ENCODE measurements at places on chromosomes 7 and 10.

DNA sequence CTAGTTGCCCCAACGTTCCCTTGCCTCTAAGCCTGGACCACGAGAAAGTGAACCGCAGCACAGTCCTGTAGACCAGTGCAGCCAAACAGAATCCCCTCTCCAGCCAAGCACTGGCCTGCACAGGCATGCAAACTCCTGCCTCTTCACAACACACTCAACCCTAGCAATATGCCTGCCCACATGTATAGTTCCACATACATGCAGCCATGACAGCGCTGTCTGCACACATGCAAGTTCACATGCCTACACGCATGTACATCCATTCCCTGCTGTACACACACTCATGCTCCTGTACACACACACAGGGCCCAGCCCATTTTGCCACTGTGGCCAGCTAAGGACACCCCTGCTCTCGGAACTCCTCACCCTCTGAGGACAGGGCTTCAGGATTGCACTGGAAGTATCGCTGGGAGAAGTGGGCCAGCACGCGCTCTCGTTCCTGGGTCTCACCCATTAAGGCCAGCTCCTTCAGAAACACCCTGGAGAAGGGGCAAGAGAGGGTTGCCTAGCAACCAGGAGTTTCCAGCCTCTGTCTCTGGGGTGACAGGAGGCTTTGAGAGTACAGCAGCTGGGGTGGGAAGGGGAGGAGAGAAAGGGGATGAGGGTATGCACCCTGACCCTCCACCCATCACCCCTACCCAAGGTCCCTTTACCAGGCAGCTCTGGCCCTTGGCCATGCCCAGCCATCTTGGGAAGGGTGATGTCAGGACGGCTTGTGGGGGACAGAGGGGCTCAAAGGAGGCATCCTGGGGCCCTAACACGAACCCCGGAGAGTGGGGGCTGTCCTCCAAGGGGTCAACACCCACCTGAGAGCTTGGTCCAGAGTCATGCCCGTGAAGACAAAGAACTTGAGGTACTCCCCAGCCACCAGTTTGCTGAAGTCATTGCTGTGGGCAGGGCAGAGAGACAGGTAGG, 7.0 kb downstream of the PSD start:
- DNase-seq, result no peak

- DNase-seq, result no peak
Measured at GRCh38 chr7:90538405-90538804, 57.7 kb upstream of the CDK14 start.

DNA sequence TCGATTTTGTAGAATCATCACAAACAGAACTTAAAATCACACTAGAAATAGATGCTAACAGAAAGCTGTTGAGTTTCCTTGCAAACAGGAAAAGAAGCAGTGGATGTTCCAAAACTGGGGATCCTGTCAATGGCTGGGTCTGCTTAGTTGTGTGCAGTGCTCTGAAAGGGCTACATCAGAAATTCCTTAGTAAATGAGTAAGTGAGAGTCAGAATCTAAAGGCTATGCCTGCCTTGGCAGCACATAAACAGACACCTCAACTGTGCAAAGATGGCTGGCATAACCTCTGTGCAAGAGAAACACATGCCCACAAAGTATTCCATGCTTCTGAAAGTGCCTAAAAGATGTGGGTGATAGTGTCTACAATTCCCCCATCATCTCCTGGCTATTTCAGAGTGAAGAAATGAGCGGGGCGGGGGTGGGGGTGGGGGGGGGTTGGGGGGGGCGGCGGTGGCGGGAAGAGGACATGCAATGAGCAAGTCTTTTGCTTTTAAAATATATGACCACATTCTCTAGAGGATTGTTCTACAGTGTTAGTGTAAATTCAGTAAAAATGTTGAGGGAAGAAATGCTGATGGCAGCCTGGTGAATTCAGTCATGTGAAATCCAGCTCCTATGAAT, 138.1 kb upstream of the LAMB4 start:
- no peak for DNase-seq

DNA sequence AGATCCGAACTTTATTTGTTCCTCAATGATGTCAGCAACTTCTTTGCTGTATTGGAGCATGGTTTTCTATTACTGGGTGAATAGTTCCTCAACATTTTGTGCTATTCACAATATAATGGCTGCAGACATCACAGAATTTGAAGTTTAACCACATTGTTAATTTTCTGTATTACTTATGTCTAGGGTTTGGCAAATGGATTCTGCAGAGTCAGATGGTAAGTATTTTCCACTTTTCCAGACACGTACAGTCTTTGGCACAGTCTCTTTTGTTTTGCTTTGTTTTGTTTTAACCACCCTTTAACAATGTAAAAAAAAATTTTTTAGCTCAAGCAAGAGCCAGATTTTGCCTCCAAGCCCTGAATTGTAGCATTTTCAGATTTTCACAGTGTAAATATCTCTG, 36.8 kb upstream of the FOXK1 start:
- no peak for DNase-seq

DNA sequence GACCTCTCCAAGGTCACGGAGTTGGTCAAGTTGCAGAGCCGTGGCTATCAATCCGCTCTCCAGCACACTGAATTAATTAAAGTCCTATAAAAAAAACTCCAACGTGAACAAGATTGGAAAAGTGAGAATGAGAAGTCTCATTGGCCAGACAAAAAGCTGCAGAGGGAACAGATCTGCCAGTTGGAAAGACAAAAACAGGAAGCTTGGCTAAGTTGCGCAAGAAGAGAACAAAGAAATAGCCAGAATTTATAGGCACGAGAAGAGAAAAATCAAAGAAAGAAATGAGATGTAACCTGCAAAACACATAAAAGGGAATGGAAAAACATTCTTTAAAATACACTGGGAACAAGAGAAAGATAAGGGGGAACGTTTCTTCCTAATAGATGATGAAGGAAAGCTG, 45.7 kb upstream of the CRTAC1 start:
- DNase-seq, result no peak

- no peak for DNase-seq
Measured at GRCh38 chr10:102484021-102484420, 18.5 kb downstream of the ACTR1A start.

DNA sequence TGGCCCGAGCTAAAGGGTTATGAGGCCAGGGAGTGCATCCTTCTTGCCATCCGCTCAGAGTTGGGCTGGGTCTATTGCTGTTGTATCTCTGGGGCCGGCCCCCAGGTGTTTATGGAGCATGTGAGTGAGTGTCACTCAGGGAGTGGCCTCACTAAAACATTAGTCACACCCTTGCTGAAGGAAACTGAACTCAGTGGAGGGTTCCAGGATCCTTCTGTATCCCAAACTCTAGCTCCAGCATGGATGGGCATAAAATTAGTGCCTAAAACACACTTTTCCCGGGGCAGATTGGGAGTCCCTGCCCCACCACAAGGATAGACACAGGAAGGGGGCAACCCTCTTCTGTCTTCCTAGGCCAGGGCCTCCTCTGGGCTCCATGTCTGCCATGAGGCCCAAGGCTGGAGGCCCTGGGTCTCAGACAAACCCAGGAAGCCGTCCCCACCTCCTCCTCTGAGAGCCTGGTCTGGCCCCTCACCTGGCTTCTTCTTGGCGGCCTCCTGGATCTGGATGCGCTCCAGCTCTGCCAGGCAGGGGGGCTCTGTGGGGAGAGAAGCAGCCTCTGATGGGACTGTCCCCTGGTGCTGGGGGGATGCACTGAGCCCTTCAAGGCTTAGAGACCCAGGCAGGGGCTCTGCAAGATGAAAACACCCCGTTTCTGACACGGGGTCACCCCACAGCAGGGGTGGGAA, 24.5 kb downstream of the SPOCK2 start:
- DNase-seq, result no peak

DNA sequence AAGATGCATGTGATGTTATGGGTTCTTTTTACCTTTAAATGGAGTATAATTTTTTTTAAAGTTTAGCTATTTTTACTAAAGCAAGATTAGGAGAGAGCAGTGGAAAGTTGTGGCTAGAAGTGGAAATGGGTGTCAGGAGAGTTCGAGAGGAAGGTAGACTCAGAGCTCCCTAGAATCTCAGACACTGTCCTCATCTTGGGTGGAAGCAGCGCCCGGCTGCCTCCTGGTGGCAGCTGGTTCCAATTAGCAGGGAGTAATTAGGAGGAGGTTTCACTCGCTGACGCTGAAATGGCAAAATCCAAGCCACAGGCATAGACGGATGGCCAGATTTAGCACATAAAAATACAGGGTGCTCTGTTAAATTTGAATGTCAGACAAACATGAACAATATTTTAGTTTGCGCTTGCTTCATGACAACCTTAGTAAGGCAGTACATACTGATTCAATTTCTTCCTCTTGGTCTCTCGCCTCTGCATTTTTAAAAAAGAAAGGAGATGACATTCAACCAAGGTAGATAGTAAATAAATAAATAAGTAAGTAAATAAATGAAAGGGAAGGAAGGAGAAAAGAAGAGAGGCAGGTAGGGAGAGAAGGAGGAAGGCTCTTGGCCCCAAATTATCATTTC, 58.5 kb downstream of the LGI1 start:
- no peak for DNase-seq

GRCh38 chr7:116577320-116577871, 52.6 kb downstream of the CAV1 start:
- peak; percentile 81 for DNase-seq

- no peak for DNase-seq
Measured at GRCh38 chr10:99730026-99730425, 1.9 kb downstream of the COX15 start.

DNA sequence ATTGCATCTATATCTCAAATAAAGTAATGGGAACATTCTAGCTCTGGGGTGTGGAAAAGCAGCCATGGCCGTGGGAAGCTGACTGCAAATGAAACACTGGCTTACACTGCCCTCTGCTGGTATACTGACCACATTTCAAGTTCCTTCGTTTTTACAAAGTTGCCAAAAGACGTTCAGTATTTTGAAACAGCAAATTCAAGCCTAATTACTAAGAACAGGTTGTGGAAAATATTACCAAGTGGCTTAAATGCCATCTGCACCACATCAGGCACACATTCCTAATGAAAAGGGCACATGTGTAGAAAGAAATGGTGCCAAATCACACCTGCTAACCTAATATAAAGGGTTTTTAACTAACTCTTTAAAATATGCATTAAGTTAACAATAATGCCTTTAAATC, 83.9 kb downstream of the JAZF1 start:
- DNase-seq, result peak; percentile 12

- no peak for DNase-seq
Measured at GRCh38 chr7:6269527-6269926, 2.9 kb downstream of the CYTH3 start.

DNA sequence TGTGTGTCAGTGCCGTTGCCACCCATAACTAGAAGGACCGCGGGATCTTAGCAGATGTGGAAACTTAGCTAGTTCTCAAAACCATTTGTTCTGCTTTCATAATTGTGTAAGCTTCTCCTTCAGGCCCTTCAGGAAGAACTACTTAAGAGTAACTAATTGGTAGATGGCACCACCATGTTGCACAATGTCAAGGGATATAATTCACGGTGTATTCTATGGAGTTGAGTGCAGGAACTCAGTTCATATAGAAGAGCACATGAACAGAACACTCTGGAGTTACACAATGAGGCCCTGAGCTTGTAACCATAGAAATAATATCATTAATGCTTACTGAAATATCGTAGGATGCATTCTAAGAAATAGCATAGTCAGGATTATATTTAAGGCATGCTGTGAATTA, 126.5 kb upstream of the GAD2 start:
- DNase-seq, result no peak
